Karpas-422 (cell line): ENCODE measurements at places on chromosomes 1 and 21. TPM values are rescaled to one million over a fixed set of nuclear protein-coding genes. Genes with fewer than 3 reads are reported as not detected.

CAMK2N1 gene
- total RNA-seq: not detected in 2 replicates

CA6 gene
- not detected in 2 replicates for total RNA-seq

C1orf141 gene
- not detected in 2 replicates for total RNA-seq

RWDD3 gene
- total RNA-seq: 11.3 and 23.7 TPM in 2 replicates

MROH9 gene
- total RNA-seq: not detected in 2 replicates

SPRR2G gene
- total RNA-seq: not detected in 2 replicates

MOV10 gene
- total RNA-seq: 7.7 and 13.8 TPM in 2 replicates

SRGAP2 gene
- 138 and 145 TPM in 2 replicates for total RNA-seq

OR2AK2 gene
- 0.22 TPM in 1 of 2 replicates, not detected in the other for total RNA-seq

NBL1 gene
- not detected in 2 replicates for total RNA-seq

SLC45A3 gene
- not detected in 2 replicates for total RNA-seq

SMCP gene
- not detected in 2 replicates for total RNA-seq

DNA sequence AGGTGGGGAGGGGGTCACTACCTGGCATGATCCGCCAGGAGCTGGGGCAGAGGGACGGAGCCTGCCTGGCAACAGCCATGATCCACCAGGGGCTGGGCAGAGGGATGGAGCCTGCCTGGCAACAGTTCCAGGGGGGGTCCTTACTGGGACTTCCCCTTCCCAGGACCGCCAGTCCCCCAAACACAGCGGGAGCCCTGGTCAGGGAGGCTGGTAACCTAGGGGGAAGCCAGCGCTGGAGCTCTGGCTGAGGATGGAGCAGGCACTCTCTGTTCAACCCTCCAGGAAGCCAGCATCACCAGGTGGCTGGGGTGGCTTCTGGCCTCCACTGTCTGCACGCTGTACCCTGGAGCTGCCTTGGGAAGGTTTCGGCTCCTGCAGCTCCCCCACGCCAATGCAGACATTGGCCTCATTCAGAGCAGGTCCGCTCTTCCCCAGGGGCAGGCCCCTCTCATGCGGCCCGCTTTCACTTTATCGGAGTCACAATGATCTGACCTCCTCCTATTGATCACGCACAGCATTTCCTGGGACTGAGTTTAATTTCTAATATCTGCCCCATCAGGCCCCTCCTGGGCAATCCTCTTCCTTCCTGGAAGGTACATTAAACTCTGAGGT is 68.4 kb upstream of the ABCG1 start:
- no peak for DNase-seq
- H3K4me3 ChIP-seq: no peak overlapping the region
- H3K36me3 ChIP-seq: no peaks in the 10 kb centered on the region

DNA sequence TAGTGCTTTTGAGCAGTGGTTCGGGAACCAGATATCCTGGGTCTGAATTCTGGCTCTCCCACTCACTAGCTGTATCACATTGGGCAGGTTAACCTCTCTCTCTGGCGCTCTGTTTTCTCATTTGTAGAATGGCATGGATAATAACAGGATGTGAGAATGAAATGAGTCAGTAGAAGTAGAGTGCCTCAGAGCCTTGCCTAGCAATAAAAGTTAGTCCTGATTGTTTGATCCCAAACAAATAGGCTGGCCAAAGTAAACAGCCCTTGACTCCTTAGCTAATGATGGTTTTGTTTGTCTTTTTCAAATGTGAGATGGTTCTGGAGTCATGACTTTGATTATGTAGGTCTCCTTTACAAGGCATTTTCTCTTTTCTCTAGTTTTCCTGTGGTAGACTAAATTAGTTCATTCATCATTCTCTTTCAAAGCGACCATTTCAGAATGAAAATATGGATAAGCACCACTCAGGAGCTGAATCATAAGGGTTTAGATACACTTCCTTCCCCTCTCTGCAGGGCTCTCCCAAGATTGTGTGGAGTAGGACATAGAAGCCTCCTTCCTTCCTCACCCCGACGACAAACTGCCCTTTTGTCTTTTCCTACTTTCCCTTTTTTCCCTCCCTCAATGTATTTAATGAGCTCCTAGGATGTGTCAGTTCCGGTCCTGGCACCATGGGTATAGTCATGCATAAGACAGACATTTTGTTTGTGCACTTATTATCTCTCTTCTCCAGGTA is 23.1 kb downstream of the KIAA0040 start:
- H3K27ac ChIP-seq: no peak overlapping the region; the same call in 1 of the 2 replicates
- peaks cover 8% of the 10 kb centered on the region for H3K4me1 ChIP-seq
- peaks cover 84% of the 10 kb centered on the region for H3K36me3 ChIP-seq
- DNase-seq: no peak

- peak; percentile 85 for DNase-seq
- no peak overlapping the region for H3K27ac ChIP-seq
- no peaks in the 10 kb centered on the region; the same call in 1 of the 2 replicates for H3K27me3 ChIP-seq
- H3K4me1 ChIP-seq: no peaks in the 10 kb centered on the region
Observed at GRCh38 chr1:2786329-2787162, 14.9 kb downstream of the TTC34 start.

DNA sequence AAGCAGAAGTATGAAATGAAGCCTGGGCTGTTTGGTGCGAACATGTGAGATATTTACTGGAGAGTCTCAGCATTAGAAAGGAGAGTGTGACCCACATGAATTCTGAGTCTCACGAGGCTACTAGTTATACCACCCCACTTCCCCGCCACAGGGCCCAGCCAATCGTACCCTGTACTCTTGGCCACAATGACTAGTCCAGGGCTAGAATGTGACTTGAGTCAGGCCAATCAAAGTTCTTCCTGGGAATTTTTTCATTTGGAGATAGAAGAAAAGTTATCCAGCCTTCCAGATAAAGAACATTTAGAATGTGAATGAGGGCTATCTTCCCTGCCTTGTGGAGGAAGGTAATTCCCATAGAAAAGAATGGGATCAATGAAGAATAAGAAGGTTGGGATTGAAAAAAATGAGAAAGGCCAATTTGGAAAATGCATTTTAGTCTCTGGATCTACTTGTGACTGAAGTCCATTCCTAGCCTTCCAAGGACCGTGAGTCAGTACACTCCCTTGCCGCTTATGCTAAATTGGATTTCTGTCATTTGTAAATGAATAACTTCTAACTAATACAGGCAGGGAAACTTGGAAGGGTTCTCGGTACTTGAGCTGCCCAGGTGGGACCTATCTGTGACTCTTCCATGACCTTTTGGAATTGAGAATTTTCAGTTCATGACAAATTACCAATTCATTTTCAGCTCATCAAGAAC is 12.3 kb upstream of the RIMKLA start:
- no peaks in the 10 kb centered on the region for H3K27me3 ChIP-seq
- H3K4me1 ChIP-seq: no peaks in the 10 kb centered on the region
- no peak overlapping the region for H3K4me3 ChIP-seq
- H3K36me3 ChIP-seq: no peaks in the 10 kb centered on the region
- no peak for DNase-seq

DNA sequence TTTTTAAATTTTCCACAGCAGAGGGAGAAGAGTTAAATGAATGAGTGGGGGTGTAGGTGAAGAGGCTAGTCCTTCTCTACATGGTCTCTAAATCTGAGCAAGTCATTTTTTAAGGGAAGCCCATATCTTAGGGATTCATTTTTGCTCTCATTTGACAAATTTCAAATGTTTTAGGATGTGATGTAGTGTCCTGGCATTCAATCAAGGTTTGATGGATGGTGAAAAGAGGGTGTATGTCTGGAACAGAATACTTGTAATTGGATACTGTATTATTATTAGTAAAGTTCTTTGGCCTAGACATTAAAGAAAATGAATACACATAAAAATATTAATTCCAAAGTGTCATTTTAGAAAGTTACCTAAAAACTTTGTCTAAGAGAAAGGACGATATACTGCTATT is 167.8 kb upstream of the PTBP2 start:
- H3K36me3 ChIP-seq: no peaks in the 10 kb centered on the region
- no peak overlapping the region for H3K4me3 ChIP-seq
- no peak overlapping the region for H3K27ac ChIP-seq
- no peak for DNase-seq
- no peaks in the 10 kb centered on the region for H3K4me1 ChIP-seq
- no peaks in the 10 kb centered on the region for H3K27me3 ChIP-seq

DNA sequence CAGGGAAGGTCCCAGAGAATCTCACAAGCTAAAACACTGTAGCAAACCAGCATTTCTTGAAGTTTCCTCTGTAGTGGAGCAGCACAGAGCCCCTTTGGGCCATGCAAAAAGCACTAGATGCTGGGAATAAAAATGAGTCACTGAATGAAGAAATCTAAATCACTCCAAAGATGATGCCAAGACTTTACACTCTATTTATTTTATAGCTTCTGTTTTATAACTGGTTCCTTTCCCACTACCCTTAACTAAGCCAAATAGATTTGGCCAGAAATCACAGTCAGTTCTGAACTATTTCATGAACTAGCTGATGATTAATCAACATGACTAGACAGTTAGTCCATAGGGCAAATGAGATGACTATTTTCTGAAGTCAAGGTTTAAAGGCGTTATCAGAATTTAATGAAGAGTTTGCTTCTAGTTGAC is 89.5 kb downstream of the SCMH1 start:
- no peak for DNase-seq
- H3K4me3 ChIP-seq: no peak overlapping the region
- H3K27me3 ChIP-seq: no peaks in the 10 kb centered on the region
- H3K4me1 ChIP-seq: no peaks in the 10 kb centered on the region

DNA sequence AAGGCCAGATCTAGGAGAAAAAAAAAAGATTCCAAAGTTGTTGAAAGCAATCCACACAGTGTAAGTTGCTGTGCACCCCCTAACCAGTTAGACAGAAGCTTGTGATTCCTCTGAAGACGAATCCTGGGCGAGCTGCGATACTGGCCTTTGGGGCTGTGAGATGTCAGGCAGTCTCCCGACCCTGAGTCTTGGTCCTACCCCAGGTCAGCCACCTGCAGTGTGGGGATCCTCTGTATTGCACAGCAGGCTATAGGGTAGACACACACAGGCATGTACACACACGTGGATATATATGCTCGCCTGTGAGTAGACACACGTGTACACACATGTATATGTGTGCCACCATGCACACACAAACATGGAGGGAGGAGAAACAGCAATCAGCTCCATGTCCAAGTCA is 12.9 kb downstream of the ACTRT2 start:
- no peaks in the 10 kb centered on the region for H3K36me3 ChIP-seq
- H3K27me3 ChIP-seq: no peaks in the 10 kb centered on the region
- DNase-seq: no peak
- no peaks in the 10 kb centered on the region for H3K4me1 ChIP-seq

GRCh38 chr1:151862604-151863003 is 9.1 kb upstream of the THEM5 start:
- H3K27ac ChIP-seq: no peak overlapping the region
- H3K4me3 ChIP-seq: no peak overlapping the region

DNA sequence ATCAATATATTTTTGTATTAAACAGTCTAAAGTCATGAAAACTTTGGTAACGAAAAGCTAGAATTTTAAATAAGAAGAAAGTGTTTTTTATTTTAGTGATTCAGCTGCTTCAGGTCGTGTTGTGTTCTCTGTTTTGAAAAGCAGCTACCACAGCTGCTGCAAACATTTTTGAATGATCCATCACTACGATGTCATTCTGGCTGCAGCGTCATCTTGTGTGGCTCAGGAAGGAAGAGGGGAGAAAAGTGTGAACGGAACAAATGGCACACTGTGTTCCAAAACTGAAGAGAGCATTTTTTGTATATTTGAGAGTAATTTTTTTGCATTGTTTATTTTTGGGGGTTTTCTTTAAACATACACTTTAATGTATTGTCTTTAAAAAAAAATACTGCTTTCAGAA is 323.0 kb upstream of the ADGRL2 start:
- no peaks in the 10 kb centered on the region for H3K36me3 ChIP-seq
- H3K27me3 ChIP-seq: no peaks in the 10 kb centered on the region
- no peak for DNase-seq
- H3K4me3 ChIP-seq: no peak overlapping the region
- H3K4me1 ChIP-seq: no peaks in the 10 kb centered on the region

DNA sequence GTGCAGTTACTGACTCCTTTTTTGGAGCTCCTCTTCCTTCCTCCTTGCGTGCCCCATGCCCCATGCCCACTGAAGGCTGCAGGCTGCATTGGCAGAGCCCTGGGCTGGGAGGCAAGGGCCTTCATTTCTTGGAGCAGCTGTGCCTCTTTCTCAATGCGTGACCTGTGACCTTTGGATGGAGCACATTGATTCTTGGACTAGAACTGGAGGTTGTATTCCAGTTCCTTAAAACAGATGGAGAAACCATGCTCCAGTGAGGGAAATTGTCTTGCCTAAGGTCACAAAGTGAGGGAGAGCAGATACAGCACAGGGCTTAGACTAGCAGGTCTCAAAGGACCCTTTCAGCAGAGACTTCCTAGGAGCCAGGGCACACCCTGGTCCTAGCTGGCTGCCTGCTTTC is 9.0 kb downstream of the TMEM269 start:
- H3K4me1 ChIP-seq: no peaks in the 10 kb centered on the region
- H3K4me3 ChIP-seq: no peak overlapping the region
- H3K27ac ChIP-seq: no peak overlapping the region
- H3K27me3 ChIP-seq: no peaks in the 10 kb centered on the region
- no peaks in the 10 kb centered on the region for H3K36me3 ChIP-seq
- DNase-seq: no peak

GRCh38 chr1:231487019-231487418 is 41.5 kb upstream of the TSNAX start:
- H3K4me3 ChIP-seq: no peak overlapping the region
- H3K4me1 ChIP-seq: no peaks in the 10 kb centered on the region
- no peaks in the 10 kb centered on the region for H3K36me3 ChIP-seq
- H3K27me3 ChIP-seq: no peaks in the 10 kb centered on the region
- H3K27ac ChIP-seq: no peak overlapping the region
- no peak for DNase-seq

- H3K4me1 ChIP-seq: no peaks in the 10 kb centered on the region
- no peaks in the 10 kb centered on the region for H3K36me3 ChIP-seq
- H3K27me3 ChIP-seq: no peaks in the 10 kb centered on the region
- no peak overlapping the region for H3K27ac ChIP-seq
Observed at GRCh38 chr1:214010197-214010573, 22.4 kb downstream of the PROX1 start.

GRCh38 chr1:93442741-93443140 is 5.2 kb upstream of the FNBP1L start:
- peaks cover 3% of the 10 kb centered on the region; the same call in 1 of the 2 replicates for H3K4me1 ChIP-seq
- no peaks in the 10 kb centered on the region for H3K36me3 ChIP-seq
- no peak for DNase-seq
- H3K27me3 ChIP-seq: no peaks in the 10 kb centered on the region
- H3K27ac ChIP-seq: no peak overlapping the region

- no peak for DNase-seq
- H3K27ac ChIP-seq: no peak overlapping the region
- no peak overlapping the region for H3K4me3 ChIP-seq
- no peaks in the 10 kb centered on the region for H3K27me3 ChIP-seq
- no peaks in the 10 kb centered on the region for H3K4me1 ChIP-seq
- peaks cover 55% of the 10 kb centered on the region for H3K36me3 ChIP-seq
Observed at GRCh38 chr1:145837656-145838055, 7.8 kb upstream of the NUDT17 start.
